NCI-H1930 (cell line): ENCODE measurements at places on chromosomes 5 and 9.

GRCh38 chr5:41182666-41183065, 30.7 kb downstream of the C6 start:
- DNase-seq = no peak

DNA sequence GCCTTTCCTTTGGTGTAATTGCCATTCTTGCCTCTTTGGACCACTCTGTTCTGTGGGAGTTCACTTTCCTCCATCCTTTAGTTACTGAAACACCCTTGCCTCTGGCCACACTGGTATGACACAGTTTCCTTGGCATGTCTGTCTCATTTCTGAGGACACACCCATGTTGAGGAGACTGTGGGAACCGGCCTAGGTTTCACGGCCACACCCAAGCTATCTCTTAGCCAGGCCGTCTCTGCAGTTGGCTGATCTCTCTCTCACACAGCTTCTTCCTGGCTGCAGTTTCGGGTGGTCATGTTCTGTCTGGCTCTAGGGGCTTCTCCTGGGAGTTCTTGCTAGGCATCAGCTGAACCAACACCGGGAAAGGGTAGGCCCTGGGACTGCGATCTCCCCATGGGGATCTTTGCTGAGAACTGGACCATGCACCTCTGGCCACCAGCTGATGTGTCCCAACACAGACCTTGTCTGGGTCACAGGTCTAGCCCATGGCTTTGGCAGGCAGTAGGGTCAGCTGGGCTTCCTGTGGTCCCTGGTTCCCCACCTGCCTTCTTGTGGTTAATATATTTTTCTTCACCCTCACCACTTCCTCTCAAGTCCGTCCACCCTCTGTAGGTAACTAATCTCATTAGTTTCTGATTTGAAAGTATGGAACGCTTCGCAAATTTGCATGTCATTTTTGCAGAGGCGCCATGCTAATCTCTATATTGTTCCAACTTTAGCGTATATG, 24.9 kb downstream of the ARHGEF37 start:
- no peak for DNase-seq

DNA sequence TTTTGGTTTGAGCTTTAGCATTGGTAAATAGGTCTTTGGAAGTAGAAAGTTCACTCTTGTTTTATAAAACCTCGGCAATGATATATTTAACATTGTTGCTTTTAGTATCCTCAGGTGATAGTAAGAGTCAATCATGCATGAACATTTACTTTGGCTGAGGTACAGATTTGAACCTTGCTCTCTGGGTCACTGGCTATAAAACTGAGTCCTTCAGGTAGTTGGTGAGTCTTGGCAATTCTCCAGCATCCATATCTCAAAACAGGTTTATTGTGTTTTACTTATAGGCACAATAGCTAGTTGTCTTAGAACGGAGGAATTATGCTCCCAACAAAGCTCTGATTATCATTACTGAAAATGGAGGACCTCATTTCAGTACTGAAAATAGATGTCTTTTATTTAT, 75.1 kb downstream of the MAT2B start:
- DNase-seq = no peak

- no peak for DNase-seq
Measured at GRCh38 chr5:9269014-9269413, 276.9 kb downstream of the SEMA5A start.

- DNase-seq = no peak
Measured at GRCh38 chr5:15191012-15191411, 309.0 kb upstream of the FBXL7 start.

- no peak for DNase-seq
Measured at GRCh38 chr5:172685091-172685490, 44.0 kb downstream of the NEURL1B start.

GRCh38 chr5:89560696-89561095, 677.7 kb upstream of the MEF2C start:
- DNase-seq = no peak

DNA sequence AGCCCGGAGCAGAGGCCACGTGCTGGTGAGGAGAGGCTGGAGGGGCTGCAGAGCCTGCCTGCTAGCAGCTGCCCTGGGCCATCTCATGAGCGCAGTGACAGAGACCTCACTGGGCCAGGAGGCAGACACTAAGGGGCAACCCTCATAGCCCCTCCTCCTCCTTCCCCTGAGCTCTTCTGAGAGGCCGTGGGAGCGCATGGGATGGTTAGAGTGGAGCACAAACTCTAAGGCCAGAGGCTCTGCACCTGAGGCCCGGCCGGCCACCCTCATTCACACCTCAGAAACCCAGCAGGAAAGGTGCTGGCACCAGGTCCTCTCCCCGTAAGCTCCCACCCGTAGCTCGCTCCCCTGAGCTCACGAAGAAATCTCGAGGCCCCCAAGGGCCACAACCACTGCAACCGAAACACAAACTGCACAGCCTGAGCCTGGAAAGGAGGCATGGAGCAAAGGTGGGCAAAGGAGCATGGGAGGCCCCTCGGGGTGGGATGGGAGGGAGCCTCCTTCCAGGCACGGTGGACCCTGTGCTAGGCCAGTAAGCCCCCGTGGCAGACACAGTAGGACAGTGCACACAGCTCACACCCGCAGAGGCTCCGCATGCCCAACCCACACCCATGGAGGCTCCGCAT, 17.7 kb downstream of the CAMSAP1 start:
- DNase-seq = no peak

GRCh38 chr5:66821688-66822429, 225.7 kb downstream of the MAST4 start:
- no peak for DNase-seq

DNA sequence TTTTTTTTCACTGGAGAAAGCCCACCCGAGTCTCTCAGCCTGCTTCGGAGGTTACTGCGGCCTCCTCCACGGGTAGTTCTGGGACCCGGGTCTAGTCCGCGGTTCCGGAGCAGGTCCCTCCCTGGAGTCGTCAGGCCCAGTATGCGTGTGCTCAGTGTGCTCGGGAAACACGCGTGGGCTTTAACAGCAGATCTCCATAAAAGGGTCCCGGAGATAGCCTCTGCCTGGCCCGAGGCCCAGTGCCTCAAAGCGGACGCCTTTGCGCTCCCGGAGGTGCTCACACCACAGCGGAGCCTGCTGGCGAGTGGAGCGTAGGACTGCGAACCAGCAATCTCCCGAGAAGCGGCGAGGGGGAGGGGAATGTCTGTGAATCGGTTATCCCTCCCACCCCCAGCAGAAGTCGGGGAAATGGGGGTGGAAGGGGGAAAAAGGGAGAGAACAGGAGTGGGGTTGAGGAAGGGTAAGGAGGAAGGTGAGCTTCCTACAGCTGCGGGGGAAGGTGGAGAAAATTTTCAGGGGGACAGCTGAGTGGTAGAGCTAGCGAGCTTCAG, 28.7 kb downstream of the CDKN2A start:
- DNase-seq = no peak

- no peak for DNase-seq
Measured at GRCh38 chr9:108056084-108056804, 566.7 kb upstream of the KLF4 start.

- no peak for DNase-seq
Measured at GRCh38 chr5:77322406-77322805, 111.9 kb downstream of the PDE8B start.

GRCh38 chr9:135416664-135417290, 62.8 kb upstream of the PPP1R26 start:
- no peak for DNase-seq
